GDM1 (cell line): ENCODE measurements at places on chromosomes 6 and 20.

DNA sequence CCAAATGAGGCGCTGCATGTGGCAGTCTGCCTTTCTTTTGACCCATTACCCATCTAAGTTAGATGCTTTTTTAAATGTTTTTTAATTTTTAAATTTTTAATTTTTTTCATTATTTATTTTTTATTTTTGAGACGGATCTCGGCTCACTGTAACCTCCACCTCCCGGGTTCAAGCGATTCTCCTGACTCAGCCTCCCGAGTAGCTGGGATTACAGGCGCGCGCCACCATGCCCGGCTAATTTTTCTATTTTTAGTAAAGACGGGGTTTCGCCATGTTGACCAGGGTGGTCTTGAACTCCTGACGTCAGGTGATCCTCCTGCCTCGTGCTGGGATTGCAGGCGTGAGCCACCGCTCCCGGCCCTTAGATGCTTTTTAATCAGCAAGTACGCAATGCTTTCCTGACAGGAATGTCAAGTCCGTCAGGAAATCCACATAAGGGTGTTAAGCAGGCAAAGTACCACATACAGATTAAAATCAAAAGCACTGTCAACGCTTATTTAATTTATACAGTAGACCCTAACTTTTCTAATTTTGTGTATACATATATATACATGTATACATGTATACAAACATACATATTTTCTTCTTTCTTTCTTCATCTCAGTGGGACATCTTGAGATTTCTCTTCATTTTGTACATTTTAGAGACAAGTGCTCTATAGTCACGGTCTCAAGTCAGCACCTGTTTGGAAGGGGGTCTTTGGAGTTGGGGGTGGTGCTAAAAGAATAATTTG lies 995 bp upstream of the GSTA4 start:
- DNase-seq = no peak

DNA sequence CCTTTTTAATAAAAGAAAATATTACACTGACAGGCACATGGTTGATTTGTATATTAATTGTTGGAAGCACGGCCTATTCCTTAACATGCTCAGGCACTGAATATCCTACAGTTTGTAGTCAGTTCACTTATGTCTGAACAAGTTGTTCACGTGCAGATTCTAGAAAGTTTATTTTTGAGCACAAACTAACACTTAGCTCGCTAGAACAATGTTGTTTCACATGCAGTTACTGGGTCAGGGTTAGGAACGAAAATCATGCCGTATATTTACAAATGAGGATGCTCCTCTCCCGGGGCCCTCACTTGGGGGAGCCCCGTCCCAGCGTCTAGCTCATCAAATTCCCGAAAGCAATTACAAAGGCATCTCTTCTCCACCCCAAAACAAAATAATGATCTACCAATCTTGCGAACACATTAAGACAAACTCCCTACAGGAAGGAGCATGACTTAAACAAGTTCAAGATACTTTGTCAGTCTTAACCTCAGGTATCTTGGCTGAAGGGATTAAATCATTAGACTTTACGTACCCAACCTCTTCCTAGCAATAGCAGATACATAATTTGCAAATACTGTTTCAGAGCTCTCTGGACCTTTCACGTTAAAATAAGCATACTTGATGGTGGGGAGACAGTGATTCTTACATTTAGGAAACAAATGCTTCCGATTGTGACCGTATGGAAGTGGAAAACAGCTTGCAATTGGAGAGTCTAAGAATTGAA lies 1.5 kb downstream of the MAP7 start:
- DNase-seq = no peak

DNA sequence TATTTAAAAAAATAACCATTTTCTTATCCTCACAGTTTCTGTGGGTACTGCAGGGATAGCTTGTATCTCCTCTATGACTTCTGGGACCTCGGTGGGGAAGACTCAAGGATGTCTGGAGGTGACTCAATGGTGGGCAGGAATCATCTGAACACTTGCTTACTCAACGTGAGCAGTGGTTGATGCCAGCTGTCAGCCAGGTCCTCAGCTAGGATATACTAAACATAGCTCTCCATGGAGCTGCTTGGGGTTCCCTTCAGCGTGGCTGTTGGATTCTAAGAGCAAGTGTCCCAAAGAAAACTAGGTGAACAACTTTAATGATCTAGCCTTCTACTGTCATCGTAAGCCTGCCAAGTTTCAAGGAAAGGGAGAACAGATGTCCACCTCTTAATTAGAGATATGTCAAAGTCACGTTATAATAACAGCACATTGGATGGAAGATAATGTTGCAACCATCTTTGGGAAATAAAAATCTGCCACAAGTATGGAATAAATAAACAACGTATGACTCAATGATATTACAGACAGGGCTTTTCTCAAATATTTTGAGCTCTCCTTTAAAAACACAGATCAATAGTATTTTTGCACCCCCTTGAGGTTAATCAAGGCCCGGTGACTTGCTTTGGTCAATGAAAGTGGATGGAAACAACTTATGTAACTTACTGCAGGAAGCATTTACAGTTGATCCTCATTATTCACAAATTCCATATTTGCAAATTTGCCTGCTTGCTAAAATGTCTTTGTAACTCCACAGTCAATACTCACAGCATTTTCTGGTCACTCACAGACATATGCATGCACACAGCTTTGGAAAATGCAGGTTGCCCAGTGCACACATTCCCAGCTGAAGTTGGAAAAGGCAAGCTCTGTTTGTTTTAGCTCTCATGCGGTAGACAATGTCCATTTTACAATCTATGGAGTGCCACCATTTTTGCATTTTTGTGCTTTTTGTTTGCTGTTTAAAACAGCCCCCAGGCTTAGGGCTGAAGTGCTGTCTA lies 6.6 kb upstream of the HEBP2 start:
- no peak for DNase-seq

- no peak for DNase-seq
Observed at GRCh38 chr6:46676604-46677313, 10.9 kb upstream of the TDRD6 start.

DNA sequence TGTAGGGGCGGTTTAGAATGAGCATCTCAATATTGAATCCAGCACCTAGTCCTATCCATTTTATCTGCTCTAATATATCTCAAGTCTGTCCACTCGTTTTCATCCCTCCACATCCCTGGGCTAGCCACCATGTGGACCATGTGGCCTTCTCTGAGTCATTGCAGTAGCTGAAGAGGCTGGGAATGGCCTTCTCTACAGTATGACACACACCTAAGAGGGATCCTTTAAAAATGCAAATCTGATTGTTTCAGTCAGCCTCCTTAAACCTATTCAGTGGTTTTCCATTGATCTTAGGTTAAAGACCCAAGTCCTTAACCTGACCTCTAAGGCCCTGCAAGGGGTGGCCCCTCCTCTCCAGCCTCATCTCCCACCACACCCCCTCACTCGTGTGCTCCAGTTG lies 9.4 kb downstream of the RING1 start:
- DNase-seq = no peak

DNA sequence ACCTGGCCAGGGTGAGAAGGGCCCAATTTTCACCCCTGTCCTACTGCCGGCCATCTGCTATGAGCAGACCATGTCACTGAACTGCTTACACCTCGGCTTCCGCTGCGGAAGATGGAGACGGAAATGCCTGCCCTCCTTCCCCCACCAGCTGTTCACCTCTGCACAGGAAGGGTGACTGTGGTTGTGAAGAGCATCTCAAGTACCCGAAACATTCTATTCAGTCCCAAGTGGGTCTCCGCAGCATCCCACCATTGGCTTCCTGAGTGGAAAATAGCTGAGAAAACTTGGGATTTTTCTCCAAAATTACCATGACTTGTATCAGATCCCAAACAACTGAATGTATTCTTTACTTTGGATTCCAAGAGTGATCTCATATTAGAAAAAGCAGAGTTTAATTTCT lies 16.1 kb downstream of the DOK5 start:
- DNase-seq = no peak

DNA sequence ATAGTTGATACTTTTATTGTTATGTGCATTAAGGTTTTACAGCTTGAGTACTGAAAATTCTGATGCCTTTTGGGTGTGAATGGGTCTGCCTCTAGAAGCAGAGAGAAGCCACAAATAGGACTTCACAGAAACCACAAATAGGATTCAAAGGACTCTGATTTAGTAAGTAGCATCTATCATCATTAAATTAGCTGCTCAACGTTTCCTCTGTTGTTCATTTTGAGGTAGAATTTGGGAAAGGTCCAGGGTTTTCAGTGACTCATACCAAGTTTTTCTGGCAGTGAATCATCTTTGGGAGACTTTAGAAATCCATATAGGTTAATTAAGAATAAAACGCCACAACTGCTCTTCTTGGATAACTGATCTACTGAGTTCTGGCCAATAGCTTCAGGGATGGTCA lies 105.1 kb downstream of the PHF3 start:
- DNase-seq = no peak

DNA sequence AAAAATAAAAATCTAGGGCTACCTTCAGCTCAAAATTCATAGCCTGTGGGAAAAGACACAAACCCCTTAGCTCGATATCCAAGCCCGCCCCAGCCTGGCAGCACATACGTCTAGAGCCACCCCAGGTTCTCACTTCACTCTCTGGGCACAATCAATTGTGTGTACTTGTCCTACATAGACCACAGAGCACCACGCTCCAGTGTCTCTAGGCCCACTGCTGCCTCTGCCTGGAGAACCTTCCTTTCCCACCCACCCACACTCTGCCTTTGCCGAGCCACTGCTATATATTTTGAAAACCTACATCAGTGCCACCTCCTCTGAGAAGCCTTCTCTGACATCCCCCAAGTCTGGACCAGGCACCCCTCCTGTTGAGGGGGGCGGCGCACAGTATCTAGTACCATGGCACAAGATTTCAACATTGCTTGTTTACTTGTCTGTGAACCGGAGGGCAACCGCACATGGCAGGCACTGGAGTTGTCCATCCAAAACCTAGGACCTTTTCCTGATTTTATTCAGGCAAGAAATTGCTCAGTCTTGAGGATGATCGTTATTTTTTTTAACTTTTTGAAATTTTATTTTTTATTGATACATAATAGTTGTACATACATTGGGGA lies 141.5 kb downstream of the UNC5CL start:
- no peak for DNase-seq
